A549 treated with CORT108297 at 1 μM for 4 hours (cell line): ENCODE measurements at places on chromosomes 12 and 14. TPM values are rescaled to one million over a fixed set of nuclear protein-coding genes. Genes with fewer than 3 reads are reported as not detected.

Gene CRACR2A
- total RNA-seq, result 0.95 to 1.7 TPM (median 1.3 TPM) in 5 replicates

Gene GPX2
- total RNA-seq, result 170 to 307 TPM (median 199 TPM) in 5 replicates

Gene RFC5
- total RNA-seq, result 39.1 to 46.2 TPM (median 40.8 TPM) in 5 replicates

Gene ENDOU
- not detected in 5 replicates for total RNA-seq
